ENCODE measurements at places on chromosomes 7 and 10. TPM values are rescaled to one million over a fixed set of nuclear protein-coding genes. Genes with fewer than 3 reads are reported as not detected.

SFTPA1 gene
- not detected for polyA plus RNA-seq

DNA sequence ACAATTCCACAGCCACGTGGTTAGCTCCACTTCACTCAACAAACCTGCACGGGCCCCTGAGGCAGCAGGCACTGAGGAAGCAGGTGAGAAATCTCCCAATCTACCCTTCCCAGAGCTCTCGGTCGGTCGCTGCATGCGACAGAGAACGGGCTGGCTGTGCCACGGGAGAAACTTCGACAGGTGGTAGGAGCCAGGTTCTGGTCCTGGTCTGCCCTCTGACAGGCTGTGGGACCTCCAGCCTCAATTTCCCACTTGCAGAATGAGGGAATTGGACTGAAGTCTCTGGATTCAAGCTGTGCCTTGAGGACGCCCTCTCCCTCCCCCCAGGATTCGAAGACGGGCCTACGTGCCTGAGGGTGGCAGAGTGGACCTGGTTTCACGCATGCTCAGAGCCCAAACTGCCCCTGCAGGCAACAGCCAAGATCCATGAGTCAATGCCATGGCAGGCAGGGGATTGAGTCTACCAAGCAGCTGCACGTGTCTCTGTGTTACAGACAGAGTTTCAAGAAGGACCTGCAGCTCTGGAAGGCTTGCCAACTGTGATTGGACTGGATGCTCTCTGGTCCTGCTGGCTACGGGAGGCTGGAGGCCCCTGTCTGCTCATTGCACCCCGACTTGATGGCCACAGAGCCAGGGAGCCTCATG is 215.0 kb downstream of the USP6NL start:
- no peak for DNase-seq

LBX1 gene
- not detected for polyA plus RNA-seq

ACSL5 gene
- polyA plus RNA-seq = 0.86 TPM

GRCh38 chr10:76244061-76244686 is 812.8 kb downstream of the LRMDA start:
- no peak for DNase-seq

- DNase-seq = no peak
Observed at GRCh38 chr10:14381475-14381874, 50.8 kb upstream of the FRMD4A start.

GRCh38 chr10:103757531-103758293 is 97.7 kb downstream of the SH3PXD2A start:
- peak; percentile 88 for DNase-seq

DNA sequence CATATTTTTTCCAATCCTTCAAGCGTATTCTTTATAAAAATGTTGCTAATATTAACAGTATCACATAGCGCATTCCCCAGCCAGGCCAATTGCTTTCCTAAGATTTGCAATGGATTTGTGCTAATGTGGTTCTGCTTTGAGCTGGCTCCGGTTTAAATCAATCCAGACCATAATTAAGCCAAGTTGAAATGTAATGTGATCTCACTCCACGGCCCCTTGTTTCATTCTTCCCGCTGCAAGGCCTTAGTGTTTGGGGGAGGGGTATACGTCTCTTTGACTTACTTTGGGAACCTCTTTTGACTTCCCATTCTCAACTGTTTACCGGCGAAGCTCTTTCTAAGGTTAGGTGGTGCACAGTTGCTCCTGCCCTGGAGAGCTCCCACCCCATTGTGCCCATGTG is 86.4 kb downstream of the PRPF18 start:
- DNase-seq = no peak

DNA sequence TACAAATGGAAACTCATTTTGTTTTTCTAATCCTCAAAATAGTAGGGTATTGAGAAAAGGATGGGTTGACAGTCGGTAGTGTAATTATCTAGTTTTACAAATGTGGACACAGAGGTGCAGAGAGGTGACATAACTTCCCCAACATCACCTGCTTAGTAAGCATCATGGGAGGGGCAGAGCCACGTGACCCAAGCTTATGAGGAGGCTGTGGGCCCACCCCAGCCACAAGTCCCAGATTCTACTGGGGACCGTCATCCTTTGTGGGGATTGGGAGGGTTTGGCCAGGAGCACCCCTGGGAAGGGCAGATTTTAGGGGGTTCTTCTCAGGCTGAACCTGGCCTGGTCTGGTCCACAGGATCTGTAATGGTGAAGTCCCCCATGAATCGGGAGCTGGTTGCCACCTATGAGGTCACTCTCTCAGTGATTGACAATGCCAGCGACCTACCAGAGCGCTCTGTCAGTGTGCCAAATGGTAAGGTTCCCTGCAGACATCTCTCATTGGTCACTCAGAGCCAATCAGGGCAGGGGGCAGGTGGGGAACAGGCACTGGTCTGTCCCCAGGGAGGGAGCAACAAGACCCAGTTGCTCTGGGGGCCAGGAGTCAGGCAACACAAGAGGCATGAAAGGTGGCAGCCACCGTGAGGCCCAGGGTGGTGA is 23.6 kb upstream of the VSIR start:
- no peak for DNase-seq

DNA sequence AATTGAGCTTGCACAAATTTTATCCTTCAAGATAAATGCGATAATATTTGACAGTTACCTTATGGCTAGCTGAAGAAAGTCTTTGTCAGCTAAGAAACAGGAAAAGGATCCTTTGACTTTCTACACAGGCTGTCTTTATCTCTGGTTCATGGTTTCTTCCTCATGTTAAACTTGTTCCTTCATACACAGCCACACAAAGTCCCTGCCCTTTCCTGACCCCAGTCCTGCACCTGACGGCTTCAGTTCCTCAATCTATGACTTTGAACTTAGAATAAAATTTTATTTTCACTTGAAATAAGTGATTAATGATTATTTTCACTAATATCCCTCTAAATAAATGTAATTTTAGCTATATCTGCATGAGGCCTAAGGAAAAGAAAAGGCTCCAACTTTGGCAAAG is 77.8 kb upstream of the PRSS1 start:
- DNase-seq = no peak

DNA sequence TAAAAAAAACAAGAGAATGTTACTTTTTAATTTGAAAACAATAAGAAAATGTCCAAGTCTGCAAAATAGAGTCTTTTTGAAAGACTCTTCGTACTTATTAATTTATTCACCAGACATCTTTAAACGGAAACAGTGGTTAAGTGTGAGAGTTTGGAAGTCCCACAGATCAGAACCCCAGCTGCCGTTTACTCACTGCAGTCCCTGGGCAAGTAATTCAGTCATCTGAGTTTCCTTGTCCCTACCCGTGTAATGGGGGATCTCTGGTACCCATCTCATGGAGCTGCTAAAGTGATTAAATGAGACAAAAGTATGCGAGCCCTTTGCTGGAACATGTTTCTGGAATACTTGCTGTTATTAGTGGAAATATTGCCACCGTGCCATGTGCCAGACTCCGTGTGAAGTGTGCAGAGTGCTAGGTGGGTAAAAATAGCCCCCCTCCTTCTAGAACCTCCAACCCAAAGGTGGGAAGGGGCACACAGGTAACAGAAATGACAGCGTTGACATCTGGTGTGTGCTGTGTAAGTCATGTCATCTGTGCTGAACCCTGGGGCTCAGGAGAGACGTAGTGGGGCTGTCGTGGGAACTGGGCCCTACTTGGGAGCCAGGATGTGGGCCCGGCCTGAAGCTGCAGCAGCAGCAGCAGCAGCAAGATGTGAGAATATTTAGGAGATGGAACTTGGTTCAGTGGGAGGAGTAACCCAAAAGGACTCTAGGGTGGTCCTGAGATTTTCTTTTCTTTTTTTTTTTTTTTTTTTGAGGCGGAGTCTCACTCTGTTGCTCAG is 140.5 kb downstream of the CUX1 start:
- no peak for DNase-seq

All from IMR-90 (cell line).